ENCODE measurements at places on chromosomes 3 and 15. TPM values are rescaled to one million over a fixed set of nuclear protein-coding genes. Genes with fewer than 3 reads are reported as not detected.

GRCh38 chr3:107855710-107856109 lies 235.1 kb downstream of the CD47 start:
- no peaks in the 10 kb centered on the region for H3K27me3 ChIP-seq
- DNase-seq = no peak
- no peaks in the 10 kb centered on the region for H3K4me1 ChIP-seq
- no peak overlapping the region for H3K27ac ChIP-seq
- no peaks in the 10 kb centered on the region for H3K36me3 ChIP-seq

GRCh38 chr15:90143166-90143655 lies 40.9 kb upstream of the IDH2 start:
- no peak overlapping the region for H3K4me3 ChIP-seq
- no peak overlapping the region for H3K27ac ChIP-seq
- H3K27me3 ChIP-seq = no peaks in the 10 kb centered on the region
- no peaks in the 10 kb centered on the region for H3K36me3 ChIP-seq

GRCh38 chr15:100593431-100593830 lies 8.6 kb downstream of the LINS1 start:
- H3K27me3 ChIP-seq = no peaks in the 10 kb centered on the region
- no peak overlapping the region for H3K4me3 ChIP-seq
- no peak overlapping the region for H3K27ac ChIP-seq
- DNase-seq = no peak
- no peaks in the 10 kb centered on the region for H3K36me3 ChIP-seq

MITF gene
- total RNA-seq = 0.80 TPM

FRMD5 gene
- total RNA-seq = 0.08 TPM

PLS1 gene
- total RNA-seq = 3.1 TPM

Measured in CD4-positive, alpha-beta memory T cell (primary cell).